GM12892 (cell line): ENCODE measurements at places on chromosomes 1 and 21.

DNA sequence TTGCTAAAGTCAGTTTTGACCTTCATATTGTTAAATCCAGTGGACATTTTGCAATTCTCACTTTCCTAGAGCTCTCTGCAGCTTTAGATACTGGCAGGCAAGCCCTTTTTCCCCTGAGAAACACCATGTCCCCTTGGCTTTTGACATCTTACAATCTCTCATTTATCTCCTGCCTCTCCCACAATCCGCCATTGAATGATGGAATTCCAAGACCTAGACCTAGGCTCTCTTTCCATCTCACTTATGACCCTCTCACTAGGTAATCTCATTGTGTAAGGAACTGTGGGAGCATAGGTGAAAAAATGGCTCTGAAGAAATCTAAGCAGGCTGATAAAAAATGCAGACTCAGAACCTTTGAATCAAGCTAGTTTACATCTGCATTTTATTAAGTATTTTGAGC lies 2.0 kb downstream of the KYAT3 start:
- no peak for DNase-seq

- no peak for DNase-seq
Measured at GRCh38 chr1:226063977-226064815, 1.7 kb downstream of the H3-3A start.

- no peak for DNase-seq
Measured at GRCh38 chr1:229437443-229437842, 3.5 kb upstream of the ACTA1 start.

- no peak for DNase-seq
Measured at GRCh38 chr1:150165622-150166612, 16.2 kb downstream of the PLEKHO1 start.

GRCh38 chr1:28064064-28064463 lies 24.3 kb downstream of the EYA3 start:
- DNase-seq = no peak

DNA sequence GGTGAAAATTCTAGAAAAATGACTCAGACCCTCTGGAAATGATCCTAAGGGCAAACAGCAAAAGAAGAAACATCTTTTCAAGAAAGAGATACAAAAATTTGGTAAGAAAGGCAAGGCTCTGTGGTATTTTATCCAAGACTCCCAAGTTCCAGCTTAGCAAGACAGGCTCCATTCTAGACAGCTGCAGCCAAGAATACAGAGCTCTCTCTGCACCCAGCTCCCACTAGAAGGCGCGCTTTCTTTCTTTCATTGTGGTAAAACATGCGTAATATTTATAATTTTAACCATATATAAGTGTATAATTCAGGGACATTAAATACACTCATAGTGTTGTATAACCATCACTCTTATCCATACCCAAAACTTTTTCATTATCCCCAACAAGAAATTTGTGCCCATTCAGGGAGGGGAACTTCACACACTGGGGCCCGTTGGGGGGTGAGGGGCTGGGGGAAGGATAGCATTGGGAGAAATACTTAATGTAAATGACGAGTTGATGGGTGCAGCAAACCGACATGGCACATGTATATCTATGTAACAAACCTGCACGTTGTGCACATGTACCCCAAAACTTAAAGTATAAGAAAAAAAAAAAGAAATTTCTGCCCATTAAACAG lies 2.2 kb upstream of the HFM1 start:
- no peak for DNase-seq
